ENCODE measurements at places on chromosomes 2 and 18. TPM values are rescaled to one million over a fixed set of nuclear protein-coding genes. Genes with fewer than 3 reads are reported as not detected.

GRCh38 chr2:240568678-240569522 is 616 bp downstream of the RNPEPL1 start:
- peak; percentile 88 for DNase-seq

DNA sequence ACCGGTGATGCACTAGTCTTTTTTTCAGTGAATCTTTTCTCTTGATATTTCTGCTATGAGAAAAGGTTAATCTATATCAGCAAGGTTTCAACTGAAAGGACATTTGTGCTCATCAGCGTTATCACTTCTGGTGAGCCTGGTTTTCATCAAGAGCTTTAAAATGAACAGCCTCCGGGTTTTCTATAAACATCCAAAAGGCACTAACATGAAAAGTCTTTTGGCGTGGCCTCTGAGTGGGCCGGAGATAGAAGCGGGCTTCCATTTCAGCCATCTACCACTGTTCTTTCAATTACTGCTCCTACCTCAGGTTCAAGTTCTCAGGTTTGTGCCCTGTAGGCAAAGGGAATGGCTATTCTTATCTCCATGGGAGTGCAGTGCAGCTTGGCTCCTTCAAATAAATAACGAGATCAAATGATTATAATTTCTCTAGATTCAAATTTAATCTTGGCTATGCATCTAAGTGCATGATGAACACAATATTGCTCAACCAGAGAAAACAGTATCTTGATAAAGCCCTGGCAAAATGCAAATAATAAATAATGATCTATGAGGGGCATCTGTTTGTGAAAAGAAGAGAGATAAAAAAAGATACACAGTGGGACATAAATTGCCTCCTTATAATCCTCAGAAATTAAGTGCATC is 314.8 kb downstream of the CDH2 start:
- no peak for DNase-seq

Gene ZNF804A
- total RNA-seq = 0.05 TPM

DNA sequence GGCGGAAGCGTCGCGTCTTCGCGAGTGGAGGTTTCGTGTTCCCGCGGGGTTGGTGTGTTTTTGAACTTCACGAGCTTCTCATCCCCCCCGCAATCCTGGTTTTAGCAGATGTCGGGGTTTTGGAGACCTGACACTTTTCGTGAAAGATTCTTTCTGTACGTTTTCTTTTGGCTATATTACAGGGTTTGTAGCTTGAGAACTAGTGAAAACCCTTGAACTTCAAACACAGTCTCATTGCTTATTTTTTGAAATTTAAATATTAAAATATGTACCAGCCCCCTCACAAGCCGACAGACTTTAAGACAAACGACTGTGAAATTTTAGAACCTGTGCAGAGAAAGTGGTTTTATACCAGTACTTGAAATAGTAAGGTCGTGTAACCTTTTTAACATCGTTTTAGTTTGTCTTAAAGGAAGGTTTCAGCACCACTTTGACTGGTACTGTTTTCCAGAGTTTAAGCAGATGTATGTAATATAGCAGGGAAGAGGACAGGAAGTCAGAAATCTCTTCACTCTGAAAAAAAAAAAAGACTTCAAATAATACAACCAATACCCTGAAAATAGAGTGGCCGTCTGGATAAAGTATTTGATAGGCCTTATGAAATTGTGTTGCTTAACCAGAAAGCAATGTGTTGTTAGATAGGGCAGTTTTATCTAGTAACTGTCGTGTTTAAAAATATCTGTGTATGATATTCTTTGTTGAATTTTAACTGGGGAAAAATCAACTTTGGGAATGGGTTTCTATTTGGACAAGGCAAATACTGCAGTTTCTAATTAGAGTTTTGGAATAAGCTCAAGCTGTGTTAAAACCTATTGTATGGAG is 1.4 kb downstream of the SPATS2L start:
- no peak for DNase-seq
